Astrocyte of the cerebellum (primary cell): ENCODE measurements at places on chromosomes 3 and 15.
A peak's percentile ranks its signal among the peaks of the same experiment; 100 is the strongest.

DNA sequence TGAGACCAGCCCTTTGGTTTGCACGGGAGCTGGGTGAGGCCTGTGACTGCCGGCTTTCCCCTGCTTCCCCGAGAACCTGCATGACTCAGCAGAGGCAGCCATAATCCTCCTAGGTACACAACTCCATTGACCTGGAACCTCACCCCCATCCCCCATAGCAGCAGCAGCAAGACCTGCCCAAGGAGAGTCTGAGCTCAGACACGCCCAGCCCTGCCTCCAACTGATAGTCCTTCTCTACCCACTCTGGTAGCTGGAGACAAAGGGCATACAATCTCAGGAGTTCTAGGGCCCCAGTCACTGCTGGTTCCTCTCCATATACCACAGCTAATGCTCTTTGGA, 141.0 kb upstream of the ARHGEF26 start:
- no peak for DNase-seq

DNA sequence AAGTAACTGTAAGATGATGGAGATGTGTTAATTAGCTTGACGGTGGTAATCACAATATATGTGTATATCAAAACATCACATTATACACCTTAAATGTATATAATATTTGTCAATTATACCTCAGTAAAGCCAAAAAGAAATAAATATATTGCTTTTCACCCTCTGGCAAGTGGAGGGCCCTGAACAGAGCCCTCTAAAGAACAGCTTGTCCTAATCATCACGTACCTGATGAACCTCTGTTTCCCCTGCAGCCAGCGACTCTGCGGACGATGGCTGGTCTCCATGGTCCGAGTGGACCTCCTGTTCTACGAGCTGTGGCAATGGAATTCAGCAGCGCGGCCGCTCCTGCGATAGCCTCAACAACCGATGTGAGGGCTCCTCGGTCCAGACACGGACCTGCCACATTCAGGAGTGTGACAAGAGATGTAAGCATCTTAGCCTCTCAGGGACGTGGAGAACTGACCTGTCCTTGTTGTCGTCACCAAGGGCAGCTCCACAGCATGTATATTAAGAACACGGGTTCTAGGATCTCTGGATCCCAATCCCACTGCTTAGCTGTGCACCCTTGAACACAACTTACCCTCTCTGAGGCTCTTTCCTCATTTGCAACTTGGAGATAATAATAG, 6.3 kb downstream of the THBS1 start:
- no peak for DNase-seq

DNA sequence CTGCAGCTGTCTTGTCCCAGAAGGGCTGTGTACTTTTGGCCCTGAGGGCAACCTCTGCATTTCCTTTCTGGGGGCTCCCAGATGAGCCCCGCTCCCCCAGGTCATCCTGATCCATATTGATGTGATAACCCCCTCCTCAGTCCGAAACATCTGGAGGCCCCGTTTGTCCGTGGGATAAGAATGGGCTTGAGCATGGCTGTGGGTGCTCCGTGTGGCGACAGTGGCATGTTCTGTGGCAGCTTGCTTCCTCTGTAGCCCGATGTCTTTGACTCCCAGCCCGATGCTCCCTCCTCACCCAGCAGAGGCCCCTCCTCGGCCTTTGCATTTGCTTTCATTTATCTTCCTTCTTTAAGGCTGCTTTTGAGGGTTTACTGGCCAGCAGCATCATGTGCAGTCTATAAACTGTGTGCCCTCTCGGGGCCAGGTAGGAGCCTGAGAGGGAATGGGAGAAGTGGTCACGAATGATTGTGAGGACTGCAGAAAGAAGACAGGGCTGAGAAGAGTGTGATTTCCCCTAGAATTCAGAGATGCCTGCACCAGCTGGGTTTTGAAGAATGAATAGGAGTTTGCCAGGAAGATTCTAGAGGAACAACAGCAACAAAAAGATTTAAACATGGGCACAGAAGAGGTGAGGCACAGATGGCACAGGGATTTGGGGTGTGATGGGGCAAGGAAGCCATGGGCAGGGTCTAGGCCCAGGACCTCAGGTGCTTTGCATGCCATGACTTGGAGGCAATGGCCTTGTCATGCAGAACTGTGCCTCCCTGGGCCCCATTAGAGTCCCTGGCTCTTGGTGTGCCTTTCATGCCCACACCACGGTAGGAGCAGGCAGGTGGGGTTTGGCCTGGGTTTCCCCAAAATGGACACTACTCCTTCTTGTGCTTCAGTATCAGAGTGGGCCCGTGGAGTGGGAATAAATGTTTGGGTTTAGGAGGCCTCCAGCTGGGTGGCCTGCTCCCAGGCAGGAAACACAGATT, 34.2 kb downstream of the APBA2 start:
- no peak for DNase-seq

DNA sequence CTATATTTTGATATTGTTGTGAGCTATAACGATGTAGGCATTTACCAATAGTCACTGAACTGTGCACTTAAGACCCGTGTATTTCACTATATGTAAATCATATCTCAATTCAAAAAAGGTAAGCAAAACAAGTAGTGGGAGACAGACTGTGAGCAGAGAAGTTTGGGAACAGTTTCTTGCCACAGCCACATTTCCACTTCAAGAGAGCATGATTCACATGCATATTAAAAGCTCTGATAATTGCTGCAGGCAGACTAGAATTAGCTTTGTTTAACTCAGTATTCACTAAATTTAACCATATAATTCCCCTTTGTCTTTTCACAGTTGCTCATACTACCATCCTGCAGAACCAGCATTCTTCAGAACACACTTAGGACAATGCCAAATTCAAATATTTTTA, 168.4 kb upstream of the ZNF385D start:
- DNase-seq: no peak

GRCh38 chr3:82957696-82958095, 1196.3 kb upstream of the GBE1 start:
- DNase-seq: no peak

GRCh38 chr3:179967622-179968021, 69.1 kb downstream of the PEX5L start:
- peak; percentile 76 for DNase-seq

DNA sequence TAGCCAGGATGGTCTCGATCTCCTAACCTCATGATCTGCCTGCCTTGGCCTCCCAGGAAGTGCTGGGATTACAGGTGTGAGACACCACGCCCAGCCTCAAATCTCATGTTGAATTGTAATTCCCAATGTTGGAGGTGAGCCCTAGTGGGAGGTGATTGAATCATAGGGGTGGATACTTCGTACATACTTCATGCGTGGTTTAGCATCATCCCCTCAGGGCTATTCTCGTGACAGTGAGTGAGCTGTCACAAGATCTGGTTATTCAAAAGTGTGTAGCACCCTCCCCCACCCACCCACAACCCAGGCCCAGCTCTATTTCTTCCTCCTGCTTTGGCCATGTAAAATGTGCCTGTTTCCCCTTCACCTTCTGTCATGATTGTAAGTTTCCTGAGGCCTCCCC, 236.9 kb upstream of the IL12A start:
- no peak for DNase-seq

DNA sequence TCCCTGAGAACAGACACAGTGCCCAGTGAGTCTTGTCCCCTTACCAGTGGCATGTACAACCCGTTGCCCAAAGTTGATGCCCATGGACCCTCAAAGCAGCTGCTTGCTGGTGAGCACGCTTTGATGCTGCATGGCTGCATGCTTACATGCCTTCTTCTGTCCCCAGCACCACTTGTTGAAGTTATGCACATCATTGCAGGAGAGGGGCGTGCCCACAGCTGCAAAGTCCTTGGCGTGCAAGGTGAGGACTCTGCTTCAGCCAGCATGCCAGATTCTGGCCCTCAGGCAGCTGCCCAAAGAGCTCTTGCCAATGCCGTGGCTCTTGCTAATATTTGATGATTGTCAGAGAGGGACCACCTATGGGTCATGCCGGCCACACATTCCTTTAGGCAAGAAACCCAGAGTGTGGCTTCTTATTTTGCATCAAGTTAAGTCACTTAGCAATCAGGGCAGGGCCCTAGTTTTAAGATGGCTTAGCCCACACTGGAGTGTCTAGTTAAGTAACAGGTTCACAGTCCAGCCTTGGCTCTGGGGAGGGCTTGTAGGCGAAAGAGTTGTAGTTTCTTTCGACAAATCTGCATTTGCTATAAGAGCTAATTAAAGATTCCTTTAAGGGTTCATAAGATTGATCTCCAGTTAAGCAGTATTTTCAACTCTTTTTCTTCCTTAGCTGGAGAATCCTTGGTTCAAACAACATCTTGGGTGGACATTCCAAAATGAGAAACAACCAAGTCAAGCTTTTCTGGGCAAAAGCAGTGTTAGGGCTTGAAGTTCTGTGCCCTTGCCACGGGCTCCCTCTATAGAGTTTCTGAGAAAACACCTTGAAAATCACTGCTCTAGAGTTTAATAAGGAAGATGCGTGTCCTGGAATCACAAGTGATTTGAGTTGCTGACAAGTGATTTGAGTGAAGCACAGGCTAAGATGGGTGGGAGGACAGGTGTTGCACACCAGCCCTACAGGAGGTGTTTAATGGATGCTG, 128.6 kb downstream of the SLCO3A1 start:
- no peak for DNase-seq

DNA sequence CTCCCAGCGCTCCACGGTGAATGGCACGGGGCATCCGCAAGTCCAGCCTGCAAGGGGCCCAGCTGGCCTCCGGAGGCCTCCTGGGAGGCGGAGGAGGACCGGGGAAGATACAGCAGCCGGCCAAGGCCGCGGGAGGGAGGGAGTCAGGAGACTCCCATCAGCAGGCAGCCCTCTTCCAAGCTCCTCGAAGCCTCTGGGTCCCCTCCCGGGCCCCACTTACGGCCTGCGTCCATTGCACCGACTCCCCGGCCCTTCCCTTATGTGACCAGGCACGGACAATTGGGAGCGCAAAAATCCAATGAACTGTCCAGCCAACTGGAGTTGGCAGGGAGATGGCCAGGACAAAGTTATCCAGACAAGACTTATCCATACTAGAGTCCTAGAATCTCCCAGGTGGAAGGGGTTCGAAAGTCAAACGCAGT, 668 bp downstream of the MFGE8 start:
- DNase-seq: no peak

- DNase-seq: no peak
These were observed 54.4 kb downstream of the CD47 start for GRCh38 chr3:108036401-108036800.
